ENCODE measurements at places on chromosomes 5 and 9.
A peak's percentile ranks its signal among the peaks of the same experiment; 100 is the strongest.

DNA sequence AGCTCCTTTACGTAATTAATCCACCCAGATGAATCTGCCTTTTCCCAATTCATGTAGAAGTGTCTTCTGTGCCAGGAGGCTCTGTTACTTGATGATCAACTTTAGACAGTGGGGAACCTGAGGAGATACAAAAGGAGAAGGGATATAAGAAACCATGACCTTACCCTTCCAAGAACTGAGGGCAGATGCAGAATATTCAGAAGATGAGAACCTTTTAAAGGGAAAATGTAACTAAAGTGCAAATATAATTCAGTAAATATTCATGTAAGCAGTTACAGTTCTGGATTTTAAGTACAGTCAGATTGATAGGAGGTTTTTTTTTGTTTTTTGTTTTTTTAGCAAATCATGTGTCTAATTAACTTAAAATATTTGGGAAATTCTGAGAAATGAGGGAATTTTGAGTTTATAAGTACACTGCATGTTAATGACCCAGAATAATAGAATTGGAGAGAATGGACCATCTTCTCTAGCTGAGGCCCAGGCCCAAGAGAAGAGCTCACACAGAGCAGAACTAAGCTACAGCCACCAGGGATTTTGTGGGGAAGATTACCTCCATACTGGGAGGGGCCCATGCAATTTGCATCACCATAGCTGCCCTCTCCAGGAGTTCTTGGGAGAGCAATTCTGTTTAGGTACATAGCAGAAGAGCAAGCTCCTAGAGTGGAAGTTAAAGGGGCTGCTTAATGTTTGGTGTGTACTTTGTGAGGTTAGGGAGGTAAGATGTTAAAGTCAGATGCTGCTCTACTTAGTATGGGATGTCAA, 61.5 kb downstream of the SV2C start:
- DNase-seq, result no peak

- no peak for DNase-seq
Observed at GRCh38 chr9:462606-463005, 247.9 kb downstream of the DOCK8 start.

DNA sequence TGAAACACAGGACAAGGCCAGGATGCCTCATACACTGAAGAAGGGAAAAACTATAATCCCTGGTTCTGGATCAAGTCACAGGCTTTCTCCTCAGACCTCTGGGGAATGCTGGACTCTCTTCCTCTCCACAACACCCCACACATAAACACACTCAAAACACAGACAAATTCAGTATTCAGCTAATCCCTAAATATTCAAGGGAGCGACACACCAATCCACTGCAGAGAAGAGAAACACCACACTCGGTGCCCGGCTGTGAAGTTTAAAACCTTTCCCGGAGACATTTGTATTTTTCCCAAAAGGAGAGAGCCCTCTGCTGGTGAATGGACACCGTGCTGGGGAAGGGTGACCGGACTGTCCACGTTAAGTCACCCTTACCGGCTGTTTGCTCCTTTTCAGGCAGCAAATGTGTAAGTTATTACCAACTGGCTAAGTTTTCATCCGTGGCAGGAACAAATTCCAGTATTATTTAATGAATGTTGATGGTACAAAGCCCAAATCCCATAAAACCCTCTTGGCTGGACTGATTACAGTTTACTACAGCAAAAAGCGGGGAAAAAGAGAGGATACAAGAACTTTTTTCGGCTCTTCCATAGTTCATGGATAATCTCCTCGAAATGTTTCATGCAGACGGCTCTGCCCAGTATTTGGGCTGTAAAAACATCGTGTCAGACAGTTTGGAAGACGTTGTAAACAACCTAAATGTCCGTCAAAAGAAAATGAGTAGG, 130.9 kb upstream of the SLC30A5 start:
- DNase-seq, result peak; percentile 31

- no peak for DNase-seq
Observed at GRCh38 chr5:175328176-175328575, 115.8 kb downstream of the DRD1 start.

DNA sequence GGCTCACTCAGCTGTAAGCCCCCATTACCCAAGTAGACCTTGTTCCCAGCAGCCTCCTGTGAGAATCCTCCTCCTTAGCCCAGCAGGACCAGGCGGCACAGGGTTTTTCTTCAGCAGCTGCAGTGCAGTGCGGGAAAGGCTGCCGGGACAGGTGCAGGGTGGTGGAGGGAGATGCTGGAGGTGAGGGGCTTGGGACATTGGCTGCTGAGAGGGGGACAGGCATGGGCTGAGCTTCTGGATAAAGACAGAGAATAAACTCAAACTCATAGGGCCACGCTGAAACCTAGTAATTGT, 174.7 kb downstream of the CACNA1B start:
- no peak for DNase-seq

DNA sequence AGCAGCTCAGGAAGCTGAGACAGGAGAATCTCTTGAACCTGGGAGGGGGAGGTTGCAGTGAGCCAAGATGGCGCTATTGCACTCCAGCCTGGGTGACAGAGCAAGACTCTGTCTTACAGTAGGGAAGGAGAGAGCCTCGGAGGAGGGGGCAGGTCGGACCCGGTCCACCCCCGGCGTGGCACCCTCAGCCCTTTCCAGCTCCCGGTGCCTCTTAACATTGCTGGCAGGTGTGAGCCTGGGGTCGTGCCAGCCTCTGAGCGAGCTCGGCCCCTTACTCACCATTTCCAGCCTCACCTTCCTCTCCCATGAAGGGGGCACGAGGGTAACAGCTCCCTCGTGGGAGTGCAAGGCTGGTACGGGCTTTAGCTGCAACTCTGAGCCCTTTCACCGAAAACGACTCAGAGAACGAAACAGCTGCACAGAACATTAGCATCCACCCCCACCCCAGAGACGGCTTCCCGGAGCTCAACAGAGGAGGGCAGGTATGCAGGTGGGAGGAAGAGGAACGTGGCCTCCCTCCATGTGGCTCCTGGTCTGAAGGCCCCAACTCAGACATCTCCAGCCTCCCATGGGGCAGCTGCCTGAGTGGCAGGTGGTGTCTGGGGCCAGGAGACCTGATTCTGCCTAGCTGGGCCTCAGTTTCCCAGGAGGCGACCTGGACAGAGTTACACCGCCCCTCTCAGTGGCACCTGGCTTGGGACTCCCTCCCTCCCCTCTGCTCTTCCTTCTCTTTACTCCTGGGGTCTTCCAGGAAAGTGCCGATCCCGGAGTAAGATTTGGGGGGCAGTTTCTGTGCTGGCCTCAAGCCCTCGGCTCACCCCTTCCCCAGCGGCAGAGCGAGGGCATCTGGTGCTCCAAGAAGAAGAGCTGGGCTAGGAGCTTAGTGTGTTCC, 28.5 kb upstream of the ABO start:
- no peak for DNase-seq

DNA sequence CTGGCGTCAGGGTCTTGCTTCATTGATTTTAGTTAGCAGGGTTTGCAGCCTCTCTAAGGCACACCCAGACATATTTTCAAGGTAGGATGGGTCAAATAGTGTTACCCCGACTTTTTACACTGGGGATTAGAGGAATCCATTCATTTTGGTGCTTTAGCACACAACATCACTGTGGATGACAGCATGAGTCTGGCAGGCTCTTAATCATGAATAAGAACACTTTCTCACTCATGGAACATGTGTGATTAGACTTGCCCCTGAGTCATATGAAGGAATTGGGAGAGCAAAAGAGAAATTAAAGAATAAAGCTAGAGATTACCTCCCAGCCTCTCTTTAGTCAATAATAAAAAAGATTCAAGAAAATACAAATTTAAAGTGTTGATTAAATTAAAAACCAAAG, 175.6 kb downstream of the SEMA5A start:
- no peak for DNase-seq

DNA sequence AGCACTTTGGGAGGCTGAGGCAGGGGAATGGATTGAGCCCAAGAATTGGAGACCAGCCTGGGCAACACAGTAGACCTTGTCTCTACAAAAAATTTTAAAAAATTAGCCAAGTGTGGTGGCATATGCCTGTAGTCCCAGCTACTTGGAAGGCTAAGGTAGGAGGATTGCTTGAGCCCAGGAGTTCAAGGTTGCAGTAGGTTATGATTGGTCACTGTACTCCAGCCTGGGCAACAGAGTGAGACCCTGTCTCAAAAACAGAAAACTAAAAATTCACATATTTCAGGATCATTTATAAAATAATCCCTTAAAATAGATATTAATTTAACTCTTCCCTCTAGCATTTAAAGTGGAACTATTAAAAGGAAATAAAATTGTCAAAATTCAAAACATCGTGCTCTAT, 3.4 kb downstream of the FCHO2 start:
- no peak for DNase-seq

GRCh38 chr5:178627259-178627598, 379 bp upstream of the CLK4 start:
- DNase-seq, result no peak

DNA sequence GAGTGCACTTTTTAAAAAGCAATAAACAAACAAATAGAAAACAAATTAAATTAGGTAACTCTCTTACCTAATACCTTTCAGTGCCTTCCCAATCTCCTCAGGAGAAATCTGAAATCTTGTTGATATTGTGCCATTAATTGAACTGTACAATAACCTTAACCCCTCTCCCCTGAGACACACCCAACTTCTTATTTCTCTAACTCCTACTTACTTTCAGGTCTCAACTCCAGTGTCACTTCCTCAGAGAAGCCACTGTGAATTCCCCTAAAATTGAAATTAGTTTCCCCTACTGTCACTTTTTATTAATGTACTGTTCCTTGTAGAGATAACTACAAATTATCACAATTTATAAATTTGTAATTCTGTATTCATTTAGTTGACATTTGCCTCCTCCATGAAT, 295.3 kb upstream of the TNC start:
- peak; percentile 9 for DNase-seq

- DNase-seq, result peak; percentile 68
Observed at GRCh38 chr5:6820851-6821479, 107.7 kb downstream of the TENT4A start.

- DNase-seq, result no peak
Observed at GRCh38 chr5:78638423-78638822, 10.1 kb downstream of the LHFPL2 start.

DNA sequence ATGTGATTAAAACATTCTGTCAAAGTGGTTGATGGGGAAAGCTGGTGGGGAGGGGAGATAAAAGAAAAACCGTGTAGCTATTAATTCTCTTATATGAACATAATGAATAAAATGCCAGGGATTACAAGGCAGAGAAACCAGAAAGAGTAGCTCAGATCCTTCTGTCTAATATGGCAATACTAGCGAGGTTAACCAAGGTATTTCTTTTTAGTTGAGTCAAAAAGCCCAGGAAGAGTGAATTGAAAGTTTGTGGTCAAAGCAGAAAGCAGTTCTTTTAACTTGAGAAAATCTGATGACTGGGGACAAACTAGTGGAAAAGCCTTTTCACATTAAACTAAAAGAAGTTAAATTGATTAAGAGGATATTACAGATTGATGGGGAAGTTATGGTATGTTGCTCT, 76.0 kb downstream of the ERBIN start:
- no peak for DNase-seq

DNA sequence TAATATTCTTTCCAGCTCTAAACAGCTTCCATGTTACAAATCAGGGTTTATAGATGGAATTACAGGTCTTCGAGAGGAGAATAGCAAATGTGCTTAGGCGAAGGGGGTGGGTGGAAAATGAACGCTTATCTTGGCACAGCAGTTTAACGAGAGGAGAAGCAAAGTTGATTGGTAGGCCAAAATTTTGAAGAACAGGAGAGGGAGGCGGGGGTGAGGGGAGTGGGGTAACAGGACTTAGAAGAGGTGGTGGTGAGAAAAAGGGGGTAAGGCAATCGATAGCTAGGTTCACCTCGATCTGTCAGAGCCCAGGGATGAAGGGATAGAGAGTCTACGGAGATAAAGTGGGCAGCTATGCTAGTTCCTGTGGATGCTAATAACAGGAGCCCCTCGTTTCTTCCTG, 764 bp downstream of the ANKRA2 start:
- no peak for DNase-seq

DNA sequence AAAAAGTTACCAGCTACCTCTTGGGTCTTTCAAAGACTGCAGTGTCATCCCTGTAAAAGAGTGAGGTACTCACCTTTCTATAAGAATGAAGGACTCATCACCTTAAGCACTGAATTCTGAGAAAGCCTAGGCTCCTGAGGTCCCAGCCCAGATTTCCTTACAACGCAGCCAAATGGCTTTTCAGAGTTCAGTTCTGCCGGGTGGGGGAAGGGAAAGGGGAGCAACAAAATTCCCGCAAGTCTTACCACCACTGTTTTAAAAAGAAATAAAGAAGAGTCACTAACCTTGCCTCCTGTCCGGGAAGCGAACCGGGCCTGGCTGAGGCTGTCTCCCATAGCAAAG, 373 bp downstream of the ADAMTS12 start:
- DNase-seq, result no peak

DNA sequence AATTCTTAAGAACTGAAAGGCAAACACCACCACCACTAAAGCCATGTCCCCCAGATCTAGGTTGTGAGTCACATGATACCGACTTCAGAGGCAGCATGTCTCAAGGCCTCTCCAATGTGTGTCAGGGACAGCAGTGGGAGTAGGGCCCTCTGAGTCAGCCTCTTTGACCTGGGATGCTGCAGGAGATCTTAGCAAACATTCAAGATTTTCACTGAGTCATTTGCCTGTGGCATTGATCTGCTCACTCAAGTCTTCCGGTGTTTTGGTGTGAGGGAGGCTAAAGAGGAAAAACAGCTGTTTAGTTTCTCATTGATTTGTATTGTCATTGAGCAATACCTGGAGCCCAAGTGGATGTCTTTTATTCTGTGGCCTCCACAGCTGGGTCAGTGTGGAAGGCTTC, 36.1 kb downstream of the TMC1 start:
- DNase-seq, result no peak

GRCh38 chr5:64954518-64954917, 185.8 kb downstream of the CWC27 start:
- no peak for DNase-seq

GRCh38 chr5:142156839-142157463, 48.4 kb downstream of the NDFIP1 start:
- no peak for DNase-seq

GRCh38 chr5:58950224-58950623, 367.3 kb downstream of the RAB3C start:
- no peak for DNase-seq

DNA sequence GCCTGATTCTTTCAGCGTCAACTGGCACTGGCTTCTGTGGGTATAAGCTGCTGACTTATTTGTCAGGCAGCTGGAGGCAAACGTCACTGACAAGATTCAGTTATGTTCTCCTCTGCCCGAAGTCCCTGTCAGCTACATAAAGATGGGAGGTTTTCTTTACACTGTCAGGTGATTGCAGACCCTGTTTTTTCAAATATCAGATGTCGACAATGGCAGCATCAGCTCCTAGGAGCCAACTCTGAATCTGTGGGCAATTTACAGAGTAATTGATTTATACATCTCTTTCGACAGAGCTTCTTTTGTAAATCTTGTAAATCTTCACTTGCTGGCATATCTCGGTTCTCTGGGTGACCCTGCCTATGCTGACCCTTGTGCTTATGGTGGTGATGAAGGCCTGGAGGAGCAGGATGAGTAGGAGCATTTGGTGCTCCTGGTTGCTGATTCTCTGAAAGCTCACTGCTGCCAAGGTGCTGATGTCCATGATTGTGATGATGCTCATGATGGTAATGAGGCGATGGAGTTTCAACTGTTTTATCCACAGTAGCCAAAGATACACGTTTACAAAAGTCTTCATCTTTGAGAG, 10.9 kb downstream of the SELENOP start:
- no peak for DNase-seq

- DNase-seq, result no peak
Observed at GRCh38 chr5:14667770-14668169, 3.3 kb downstream of the OTULIN start.

- DNase-seq, result no peak
Observed at GRCh38 chr5:75460532-75460931, 50.9 kb downstream of the CERT1 start.

GRCh38 chr9:129316281-129317030, 138.4 kb upstream of the IER5L start:
- no peak for DNase-seq

- no peak for DNase-seq
Observed at GRCh38 chr5:85132269-85132668, 747.6 kb upstream of the EDIL3 start.

Measured in GM13977 (cell line).